ENCODE measurements at places on chromosomes 1 and 21.
A peak's percentile ranks its signal among the peaks of the same experiment; 100 is the strongest.

- no peak for DNase-seq
These were observed 139.9 kb downstream of the CLIC6 start for GRCh38 chr21:34808569-34809204.

- no peak for DNase-seq
These were observed 6.2 kb downstream of the FBXO2 start for GRCh38 chr1:11648039-11648438.

- peak; percentile 12 for DNase-seq
These were observed 526 bp downstream of the TPR start for GRCh38 chr1:186374303-186375151.

DNA sequence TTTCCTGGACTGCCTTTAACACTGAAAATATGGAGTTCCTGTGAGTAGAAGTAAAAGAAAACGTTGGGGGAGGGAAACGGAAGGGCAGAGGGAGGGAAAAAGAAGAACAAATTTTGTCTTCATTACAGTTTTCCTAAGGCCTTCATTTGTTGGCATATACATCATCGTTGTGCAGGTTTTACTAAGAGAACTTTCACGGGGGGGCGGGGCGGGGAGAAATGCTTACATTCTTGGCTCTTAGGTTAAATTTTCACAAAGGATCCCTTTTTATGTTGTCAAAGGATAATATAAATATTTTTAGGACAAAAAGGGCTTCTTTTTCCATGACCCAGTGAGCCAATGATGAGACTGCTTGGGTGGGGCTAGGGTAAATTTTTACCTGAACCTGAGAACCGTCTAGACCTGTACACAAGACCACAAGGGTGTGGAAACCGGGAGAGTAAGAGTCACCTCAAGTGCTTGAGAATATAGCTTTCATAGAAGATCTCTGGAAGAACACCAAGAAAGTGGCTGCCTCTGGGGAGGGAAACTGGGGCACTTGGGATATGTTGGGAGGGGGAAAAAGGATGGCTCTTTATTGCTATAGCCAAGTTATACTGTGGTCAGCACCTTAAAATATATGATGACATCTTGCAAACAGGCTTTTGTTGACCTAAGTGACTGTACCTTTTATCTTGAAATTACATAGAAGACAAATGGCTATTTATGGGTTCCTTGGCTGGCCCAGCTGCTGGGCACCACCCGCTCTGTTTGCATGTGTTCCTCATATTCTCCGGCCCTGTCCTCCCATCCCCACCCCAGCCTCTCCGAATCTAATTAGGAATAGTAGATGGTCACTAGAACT, 2.0 kb upstream of the UTP25 start:
- no peak for DNase-seq

GRCh38 chr1:108590957-108591356, 31.1 kb downstream of the EEIG2 start:
- no peak for DNase-seq

DNA sequence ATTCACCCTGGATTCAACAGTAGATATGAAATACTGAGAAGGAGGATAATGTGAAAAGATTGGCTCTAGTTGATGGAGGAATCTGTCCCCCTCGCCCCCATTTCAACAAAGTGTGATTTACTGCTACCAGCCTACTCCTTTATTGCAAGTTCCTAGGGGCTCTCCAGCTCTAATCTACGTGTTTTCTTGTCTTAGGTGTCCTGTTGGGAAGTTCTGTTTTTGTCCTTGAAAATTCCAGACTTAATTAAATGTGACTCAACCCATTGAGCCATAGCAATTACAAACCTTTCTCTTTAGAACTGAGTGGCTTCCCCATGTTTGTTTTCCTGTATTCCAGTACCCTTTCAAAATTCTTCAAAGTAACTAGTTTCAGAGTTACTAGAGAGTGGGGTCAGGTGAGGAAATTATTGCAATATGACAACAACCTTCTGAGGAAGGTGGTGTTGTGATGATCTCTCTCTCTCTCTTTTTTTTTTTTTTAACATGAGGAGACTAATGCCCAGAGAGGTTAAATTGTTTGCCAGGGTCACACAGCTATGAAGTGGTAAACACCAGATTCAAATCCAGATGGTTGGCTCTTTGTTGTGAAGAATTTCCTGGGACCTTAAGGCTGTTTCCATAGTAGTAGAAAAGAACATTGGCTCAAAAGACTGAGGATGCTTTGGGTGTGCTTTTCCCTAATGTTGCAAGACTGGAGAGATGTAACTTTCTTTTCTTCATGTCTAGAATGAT, 3.5 kb downstream of the RGL1 start:
- no peak for DNase-seq

GRCh38 chr1:150609732-150610131, 19.7 kb downstream of the ENSA start:
- DNase-seq: no peak

- DNase-seq: no peak
These were observed 160.7 kb downstream of the HHIPL2 start for GRCh38 chr1:222387007-222387814.

DNA sequence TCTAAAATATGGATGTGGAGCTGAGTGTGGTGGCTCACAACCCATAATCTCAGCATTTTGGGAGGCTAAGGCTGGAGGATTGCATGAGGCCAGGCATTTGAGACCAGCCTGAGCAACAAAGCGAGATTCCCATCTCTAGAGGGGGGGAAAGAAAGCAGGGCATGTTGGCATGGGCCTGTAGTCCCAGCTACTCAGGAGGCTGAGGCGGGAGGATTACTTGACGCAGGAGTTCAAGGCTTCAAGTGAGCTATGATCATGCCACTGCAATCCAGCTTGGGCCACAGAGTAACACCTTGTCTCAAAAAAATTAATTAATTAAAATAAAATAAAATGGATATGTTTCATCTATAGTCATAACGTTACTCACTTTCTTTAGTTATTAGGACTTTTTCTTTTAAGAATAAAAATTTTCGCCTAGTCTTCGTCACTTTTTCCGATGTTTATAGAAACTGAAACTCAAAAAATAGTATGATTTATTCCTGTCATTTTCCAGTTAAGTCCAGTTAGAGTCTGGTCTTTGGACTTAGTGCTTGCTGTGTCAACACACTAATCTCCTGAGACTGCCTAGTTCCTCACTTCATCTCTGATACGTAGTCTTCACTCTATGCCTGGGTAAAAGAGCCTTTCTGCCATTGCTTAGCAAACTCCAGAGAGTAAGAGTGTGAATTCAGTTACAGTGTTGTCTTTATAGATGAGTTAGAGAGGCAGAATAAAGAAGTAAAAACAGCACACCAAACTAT, 28.0 kb downstream of the IARS2 start:
- DNase-seq: no peak

GRCh38 chr1:42085596-42085995, 67.6 kb upstream of the GUCA2B start:
- DNase-seq: no peak

DNA sequence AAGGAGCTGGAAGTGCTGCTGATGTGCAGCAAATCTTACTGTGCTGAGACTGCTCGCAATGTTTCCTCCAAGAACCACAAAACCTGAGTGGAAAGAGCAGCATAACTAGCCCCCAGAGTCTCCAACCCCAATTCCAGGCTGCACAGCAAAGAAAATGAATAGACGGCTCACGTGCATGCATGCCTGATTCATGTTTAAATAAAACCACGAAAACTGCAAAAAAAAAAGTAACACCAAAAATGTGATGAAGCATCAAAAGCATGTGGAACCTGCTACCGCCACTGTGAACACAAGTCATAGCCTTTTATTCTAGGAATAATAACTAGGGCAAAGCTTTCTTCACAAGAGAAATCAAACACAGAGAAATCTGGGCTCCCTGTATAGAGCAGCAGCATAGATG, 9.6 kb upstream of the TRNP1 start:
- DNase-seq: no peak

DNA sequence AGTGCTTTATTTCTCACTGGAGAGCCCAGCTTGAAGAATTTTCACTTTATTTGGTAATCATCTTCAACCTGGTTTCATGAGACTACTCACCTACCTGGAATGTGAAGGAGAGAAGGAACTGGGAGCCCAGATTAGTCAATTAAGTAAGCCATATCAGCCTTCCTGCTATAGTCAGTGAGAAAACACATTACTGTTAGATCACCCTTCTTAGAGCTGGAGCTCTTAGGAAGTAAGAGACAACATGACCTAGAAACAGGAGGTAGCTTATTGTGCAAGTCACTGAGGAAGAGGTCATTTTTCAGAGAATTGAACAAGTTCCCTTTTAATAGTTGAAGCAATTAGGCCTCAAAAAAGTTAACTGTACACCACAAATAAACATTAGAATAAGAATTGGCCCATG, 49.2 kb upstream of the TEKT2 start:
- no peak for DNase-seq

DNA sequence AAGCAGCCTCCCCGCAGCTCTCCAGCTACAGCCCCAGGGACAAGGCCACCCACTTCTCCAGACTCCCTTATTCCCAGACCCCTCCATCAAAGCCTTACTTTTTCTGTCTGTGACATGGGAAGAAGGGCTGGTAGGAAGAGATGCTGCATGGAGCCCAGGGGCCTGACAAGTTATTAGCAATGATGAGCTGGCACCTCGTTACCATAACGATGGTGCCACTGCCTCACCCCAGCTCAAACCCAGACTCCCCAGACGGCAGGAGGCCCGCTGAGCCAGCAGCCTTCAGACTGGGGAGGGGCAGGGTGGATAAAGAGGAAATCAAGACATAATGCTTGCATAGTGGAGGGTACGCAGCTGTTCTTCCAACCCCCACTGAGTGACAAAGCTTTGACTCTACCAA, 3.3 kb downstream of the DLGAP3 start:
- no peak for DNase-seq

DNA sequence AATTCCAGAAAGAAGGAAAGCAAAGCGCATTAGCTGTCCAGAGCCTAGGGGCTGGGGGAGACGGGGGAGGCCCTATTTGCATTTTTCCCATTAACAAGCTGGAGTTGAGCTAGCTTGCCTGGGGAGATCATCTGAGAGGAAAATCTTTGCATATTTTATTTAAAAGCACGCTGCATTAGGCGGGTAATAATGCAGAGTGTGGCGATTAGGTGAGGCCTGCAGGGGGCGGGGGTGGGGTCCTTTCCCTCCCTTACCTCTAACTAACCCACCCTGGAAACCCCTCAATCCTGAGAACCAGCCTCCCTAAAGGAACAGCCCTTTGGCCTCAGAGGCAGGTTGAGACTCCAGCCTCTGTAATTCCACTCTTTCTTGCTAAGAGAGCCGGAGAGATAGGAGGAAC, 16.2 kb downstream of the C1orf216 start:
- DNase-seq: no peak

DNA sequence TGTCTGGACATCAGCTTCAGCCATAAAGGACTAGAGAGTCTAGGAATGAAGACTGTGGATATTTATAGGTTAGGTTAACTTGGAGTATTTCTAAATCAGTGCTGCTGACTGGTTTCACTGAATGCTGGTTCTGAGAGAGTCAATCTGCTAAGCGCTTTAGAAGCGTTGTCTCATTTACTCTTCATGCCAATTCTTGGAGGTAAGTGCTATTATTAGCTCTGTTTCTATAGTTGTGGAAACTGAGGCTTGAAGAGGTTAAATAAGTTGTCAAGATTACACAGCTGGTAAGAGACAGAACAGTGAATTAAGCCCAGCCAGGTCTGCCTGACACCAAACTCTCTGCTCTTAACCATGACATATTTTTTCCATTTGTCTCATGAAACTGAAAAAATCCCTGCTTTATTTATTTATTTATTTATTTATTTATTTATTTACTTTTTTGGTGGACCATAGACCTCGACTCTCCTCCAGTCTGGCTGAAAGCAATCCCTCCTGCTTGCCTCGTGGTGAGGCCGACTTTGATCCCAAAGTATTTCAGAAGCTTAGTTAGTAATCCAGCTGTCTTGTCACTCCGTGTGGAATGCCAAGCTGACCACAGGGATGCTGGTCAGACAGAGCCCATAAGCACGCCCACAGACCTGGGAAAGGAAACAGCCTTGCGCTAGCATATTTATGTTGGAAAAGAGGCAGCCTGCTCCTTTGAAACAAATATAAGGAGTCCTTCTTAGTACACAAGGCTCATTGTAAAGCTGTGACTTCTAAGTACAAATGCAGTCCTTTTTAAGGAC, 16.9 kb downstream of the NTMT2 start:
- no peak for DNase-seq

DNA sequence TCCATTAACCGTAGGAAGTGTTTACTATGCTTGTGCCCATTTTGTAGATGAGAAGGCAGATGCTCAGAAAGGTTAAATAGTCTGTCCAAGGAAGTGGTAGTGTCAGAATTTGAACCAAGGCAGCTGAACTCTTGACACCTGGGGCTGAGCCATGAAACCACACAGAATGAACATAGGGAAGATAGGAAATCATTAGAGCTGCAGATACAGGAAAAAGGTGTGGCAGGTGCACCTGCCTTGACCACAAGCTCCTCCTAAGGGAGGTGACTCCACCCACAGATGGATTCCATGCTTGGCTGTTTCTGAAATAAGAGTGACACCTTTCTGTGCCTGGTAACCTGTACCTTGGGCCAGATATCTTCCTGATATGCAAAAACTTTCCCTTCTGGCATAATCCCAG, 69.9 kb upstream of the IGSF21 start:
- DNase-seq: no peak

DNA sequence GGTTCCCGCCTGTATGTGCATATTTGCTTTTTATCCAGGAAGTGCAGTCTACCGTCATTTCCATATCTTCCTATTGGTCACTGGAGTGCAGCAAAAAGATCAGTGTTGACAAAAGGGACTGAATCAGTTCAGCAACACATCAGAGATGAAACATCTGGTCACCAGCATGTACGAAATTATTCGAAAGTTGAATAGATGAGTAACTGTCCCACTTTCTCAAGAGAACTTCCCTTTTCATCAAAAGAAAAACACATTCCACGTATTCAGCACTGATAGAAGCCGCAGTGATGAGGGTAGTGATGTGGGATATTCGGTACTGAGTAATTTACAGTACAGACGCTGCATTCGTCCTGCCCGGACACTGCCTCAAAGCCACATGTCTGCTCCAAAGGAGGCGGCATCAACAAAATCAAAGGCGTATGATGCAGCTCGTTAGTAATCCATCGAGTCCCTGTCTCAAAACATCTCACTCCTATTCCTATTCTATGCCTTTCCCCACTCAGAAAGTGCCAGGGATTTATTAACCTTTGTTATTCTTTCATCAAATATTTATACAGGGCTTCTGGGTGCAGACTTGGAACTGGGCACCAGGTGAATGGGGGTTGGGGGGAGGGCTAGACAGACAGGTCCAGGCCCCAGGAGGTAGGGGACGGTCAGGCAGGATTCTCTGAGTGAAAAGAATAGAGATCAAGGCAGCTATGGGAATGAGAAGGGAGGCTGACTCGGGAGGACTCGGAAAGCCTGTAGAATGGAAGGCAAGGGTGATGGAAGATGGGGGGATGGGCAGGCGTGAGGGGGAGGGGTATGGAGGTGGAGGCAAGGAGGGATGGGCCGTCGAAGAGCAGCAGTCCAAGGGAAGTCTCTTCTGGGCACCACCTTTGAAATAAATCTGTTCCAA, 79.5 kb upstream of the SLC45A1 start:
- no peak for DNase-seq

DNA sequence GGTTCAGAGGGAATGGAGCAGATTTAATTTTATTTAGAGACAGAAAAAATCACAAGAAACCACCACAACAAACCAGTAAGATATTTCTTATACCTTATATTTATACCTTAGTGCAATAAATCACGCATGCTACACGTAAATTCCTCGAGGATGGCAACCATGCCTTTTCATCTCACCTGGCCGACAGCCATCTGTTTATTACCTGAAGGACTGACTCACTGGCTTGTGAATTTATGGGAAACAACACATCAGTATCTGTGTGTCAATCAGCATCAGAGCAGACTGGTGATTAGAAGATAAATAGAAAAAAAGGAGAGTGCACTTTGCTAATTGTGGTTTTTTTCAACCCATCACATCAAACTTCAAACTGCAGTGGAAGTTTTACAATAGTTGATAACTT, 58.4 kb downstream of the S1PR1 start:
- DNase-seq: no peak

Data from stimulated activated CD4-positive, alpha-beta T cell treated with anti-CD3 and anti-CD28 coated beads, Interleukin-15, amount 100 ng/mL, for 48 hours (primary cell).